ENCODE measurements at places on chromosomes 6 and 20.

GRCh38 chr6:122399055-122399347 lies 451 bp upstream of the HSF2 start:
- no peak for DNase-seq

DNA sequence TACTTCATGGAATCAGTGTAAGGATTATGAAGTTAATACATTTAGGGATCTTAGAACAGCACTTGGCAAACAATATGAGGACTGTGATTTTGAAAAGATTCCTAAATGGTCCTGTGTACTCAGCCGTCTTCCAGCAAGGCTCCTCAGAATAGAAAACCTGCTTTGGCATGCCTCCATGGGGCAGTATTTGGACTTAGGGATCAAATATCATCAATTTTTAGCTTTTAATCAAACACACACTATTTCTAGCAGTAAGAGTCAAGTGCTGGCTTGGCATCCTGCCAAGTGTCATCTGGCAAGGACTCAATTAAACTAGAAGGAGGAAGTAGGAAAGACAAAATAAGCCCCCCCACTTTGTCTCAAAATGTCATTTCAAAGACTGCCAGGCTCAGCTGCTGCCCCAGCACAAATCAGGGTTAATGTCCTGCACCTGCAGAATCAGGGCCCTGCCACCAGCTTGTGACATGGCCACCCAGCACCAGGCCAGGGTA lies 40.8 kb downstream of the IYD start:
- DNase-seq = no peak

DNA sequence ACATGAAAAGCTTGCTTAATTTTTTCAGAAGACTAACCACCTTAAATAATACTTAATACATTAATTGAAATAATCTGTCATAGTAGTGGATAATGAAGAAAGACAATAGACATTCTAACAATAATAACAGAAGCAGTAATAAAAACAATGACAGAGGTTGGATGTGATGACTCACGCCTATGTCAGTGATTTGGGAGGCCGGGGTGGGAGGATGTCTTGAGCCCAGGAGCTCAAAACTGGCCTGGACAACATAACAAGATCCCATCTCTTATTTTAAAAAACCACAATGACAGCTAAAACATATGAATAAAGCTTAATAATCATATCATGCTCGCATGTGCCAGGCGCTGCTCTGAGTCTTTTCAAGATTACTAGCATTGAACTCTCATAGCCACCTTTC lies 105.5 kb downstream of the IPCEF1 start:
- no peak for DNase-seq

- DNase-seq = no peak
Measured at GRCh38 chr20:45087814-45088213, 13.1 kb downstream of the KCNS1 start.

DNA sequence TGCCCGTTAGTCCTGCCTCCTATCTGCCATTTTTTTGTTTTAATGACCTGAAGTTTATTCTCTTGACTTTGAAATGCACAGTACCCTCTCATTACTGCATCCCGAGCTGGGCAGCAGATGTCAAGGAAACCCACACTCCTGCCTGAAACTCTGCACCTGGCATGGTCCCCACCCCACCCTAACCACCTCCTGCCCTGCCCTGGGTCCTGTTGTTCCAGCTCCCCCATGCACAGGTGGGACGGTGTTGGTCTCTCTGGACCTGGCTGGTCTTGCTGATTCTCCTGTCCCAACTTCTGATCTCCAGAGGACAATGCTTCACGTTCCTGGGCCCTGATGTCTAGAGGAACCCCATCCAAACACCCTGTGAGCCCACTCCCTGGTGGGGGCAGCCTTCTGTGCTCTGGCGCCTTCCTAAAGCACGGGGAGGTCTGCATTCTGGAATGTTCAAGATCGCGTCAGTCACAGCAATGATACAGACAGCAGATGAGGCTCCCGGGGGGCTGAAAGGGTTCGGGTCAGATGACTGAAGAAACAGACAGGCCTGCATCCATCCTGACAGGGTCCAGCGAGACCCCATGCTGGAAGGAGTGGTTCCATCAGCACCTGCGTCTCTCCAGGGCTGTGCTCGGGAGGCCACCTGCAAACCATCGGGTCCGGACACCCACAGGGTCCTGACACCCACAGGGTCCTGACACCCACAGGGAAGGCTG lies 73.6 kb downstream of the ERMARD start:
- no peak for DNase-seq

DNA sequence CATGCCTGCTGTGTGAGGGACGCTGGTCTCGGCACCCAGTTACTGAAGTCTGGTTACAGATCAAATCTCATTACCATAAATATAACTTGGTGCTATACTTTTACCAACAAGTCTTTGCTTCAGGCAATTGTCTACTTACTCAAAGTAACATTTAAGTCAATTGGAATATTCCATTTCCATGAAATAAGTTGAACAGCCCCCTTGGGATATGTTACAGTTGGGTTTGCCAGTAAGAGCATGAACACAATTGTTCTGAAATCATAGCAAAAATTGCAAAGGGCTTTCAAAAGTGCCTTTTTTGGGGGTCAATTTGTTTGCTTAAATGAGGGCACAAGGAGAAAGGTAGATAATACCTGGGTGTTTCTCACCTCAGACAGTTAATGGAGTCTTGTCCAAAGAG lies 170.9 kb upstream of the EXOC2 start:
- DNase-seq = no peak

GRCh38 chr6:31525932-31526591 lies 2.7 kb upstream of the MCCD1 start:
- DNase-seq = no peak

DNA sequence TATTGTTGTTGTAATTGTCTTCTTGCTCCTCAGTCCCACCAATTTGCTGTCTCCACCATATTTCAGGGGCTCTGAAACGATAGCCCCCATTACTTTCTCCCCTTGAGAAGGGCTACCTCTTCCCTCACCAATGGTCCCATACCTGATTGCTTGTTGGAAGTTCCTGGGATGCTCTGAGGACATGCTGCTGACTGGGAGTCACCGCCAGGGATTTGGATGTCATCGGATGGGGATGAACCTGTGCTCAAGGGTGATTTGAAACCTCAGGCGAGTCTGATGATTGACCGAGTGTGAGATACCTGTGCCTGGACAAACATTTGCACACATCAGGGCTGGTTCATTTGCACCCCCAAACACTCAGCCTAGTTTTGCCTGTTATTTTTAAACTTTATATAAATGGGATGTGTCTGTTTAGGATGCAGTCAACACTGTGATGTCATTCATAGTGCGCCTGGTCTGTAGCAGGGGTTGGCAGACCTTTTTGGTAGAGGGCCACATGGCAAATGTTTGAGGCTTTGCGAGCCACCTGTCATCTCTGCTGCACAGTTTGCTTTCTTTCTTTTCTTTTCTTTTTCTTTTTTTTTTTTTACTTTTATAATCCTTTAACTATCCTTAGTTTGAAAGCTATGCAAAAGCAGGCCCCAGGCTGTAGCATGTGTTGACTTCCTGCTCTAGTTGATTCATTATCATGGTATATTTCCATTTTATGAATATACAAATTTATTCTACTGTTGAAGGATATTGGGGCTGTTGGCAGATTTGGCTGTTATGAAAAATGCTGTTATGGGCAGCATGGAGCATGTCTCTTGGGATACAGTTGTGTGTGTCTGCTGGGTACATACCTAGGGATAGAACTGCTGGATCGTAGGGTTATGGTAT lies 118.5 kb upstream of the PHACTR3 start:
- DNase-seq = no peak

DNA sequence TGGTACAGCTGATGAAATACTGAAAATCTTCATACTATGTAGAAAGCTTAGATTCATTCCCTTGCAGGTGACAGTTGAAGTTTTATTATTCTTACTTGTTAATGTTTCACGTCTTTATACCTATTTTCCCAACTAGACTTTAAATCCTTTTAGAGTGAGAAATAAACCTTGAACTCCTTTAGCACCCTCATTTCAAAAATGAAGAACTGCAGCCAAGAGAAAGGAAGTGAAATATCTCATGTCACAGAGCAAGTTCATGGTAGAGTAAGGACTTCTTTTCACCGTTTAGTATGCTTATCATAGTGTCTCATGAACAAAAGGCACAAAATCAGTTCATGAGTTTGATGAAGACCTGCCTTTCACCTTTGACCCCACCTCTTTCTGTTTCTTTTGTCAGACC lies 38.5 kb downstream of the ORC3 start:
- no peak for DNase-seq

DNA sequence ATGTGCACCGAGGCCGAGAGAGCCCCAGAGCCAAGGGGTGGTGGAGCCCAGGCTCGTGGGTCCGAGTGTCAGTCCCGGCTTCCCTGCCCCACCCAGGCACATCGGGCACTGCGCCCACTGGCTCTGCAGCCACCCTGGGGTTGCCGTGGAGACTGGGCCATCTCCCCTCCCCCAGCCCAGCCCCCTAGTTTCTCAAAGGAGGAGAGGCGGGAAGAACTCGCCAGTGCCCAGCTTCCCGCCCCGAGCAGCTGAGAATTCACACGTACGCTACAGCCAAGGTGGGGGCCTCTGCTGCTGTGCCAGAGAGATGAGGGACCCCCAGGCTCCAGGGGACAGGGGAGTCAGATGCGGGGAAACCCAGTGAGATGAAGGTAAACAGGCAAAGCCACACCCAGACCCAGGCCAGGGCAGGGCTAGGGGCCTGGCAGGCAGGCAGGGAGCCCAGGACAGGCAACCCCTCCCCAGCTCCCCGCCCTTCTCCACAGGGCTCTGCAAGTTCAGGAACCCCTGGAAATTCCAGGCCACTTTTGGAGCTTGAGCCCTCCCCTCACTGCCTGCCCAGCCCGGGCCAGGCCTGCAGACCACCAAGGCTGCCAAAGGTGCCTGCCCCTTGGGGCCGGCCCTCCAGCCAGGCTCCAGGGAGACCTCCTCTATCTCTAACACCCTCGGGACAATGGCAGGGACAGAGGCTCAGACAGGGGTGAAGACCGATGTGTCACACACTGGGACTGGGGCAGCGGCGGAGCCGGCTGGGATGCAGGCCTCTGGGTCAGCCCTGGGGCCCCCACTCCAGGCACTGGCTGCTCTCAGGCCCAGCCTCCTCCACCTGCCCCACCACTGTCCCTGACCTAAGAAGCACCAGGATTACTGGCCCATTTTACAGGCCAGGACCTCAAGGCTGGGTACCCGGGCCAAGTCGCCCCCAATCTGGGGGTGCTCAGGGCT lies 6.0 kb downstream of the LAMA5 start:
- no peak for DNase-seq

- no peak for DNase-seq
Measured at GRCh38 chr20:13288357-13288756, 67.3 kb downstream of the ISM1 start.

GRCh38 chr6:163182696-163183095 lies 231.8 kb upstream of the QKI start:
- no peak for DNase-seq
